GM04503 (cell line): ENCODE measurements at places on chromosomes 6 and 20.
A peak's percentile ranks its signal among the peaks of the same experiment; 100 is the strongest.

GRCh38 chr6:3193102-3193849 lies 34.2 kb downstream of the TUBB2B start:
- DNase-seq: no peak

GRCh38 chr20:4112481-4113421 lies 97.4 kb upstream of the RNF24 start:
- no peak for DNase-seq

DNA sequence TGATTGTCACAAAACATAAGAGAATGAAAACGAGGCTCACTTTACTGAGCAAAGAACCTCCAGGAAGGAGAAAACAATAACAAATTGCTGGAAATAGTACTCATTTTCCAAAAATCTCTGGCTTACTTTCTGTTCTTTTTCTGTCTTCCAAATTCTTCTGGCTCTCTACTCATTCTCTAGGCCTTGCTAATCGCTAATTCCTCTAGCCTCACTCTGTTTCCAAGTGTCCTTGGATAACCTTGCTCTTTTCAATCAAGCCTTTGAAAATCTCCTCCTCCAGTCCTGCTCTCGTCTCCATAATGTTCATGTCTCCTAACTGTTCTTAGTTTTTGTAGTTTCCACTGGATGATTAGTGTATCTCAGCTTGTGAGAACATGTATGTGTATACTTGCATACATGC lies 96.2 kb upstream of the MAP7 start:
- DNase-seq: peak; percentile 37

GRCh38 chr6:6926856-6927255 lies 180.9 kb upstream of the RREB1 start:
- no peak for DNase-seq

DNA sequence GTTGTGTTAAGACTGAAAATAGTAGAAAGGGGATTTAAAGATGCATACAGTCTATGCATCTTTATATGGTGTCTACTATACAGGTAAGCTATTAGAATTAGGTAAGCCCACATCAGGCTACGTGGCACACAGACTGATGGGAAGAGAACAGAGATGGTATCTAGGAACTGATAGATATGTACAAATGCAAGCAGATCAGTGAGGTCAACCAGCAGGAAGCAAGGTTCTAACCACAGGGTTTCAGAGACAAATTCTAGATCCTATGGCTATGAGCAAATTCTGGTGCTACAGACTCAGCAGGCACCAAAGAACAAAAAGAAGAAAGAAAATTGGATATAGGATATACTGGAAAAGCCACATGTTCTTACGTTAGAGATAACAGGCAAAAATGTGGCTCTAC lies 110.6 kb downstream of the TRDN start:
- no peak for DNase-seq

DNA sequence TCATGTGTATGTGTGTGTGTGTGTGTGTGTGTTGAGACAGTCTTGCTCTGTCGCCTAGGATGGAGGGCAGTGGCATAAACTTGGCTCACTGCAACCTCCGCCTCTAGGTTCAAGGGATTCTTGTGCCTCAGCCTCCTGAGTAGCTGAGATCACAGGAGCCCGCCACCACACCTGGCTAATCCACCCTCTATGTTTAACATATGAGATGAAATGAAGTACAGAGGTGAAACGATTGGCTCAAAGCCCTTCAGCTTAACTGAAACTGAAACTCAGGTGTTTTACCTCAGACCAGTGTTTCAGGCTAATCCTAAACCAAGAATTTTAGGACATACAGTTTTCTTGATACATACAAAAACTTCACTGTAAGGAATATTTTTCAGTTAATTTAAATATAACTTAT lies 167.3 kb downstream of the KCNQ5 start:
- DNase-seq: no peak

DNA sequence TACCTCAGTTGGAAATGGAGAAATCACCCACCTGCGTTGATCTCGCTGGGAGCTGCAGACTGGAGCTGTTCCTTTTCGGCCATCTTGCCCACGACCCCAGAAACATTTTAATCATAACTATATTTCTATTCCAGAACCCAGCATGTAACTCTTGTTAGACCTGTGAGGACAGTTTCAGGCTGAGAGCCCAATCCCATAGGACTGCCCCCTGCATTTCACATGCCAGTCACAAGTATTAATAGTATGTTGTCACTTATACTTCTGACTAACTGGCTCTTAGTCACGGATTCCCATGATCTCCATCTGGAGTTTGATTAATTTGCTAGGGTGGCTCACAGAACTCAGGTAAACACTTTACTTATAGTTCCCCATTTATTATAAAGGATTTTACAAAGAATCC lies 96.0 kb upstream of the PRND start:
- no peak for DNase-seq

- no peak for DNase-seq
Observed at GRCh38 chr6:168506460-168506859, 65.5 kb downstream of the SMOC2 start.

DNA sequence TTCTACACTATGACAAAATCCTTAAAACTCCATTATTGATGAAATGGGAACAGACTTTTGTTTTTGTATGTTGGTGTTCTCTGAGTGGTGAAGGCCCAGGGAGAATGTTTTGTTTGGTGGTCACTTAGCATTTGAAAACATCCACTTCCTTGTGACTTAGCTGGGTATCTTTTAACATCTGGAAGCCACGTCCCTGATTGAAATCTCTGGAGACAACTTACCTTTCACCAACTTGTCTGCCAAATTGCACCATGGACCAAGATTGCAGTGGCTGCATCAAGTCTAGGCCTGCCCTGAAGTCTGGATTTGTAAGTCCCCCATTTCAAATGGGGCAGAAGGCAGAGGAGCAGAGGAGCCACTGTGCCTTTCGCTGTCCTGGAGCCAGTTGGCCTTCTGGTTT lies 534 bp upstream of the EFCAB8 start:
- no peak for DNase-seq
